ENCODE measurements at places on chromosomes 5 and 9.

DNA sequence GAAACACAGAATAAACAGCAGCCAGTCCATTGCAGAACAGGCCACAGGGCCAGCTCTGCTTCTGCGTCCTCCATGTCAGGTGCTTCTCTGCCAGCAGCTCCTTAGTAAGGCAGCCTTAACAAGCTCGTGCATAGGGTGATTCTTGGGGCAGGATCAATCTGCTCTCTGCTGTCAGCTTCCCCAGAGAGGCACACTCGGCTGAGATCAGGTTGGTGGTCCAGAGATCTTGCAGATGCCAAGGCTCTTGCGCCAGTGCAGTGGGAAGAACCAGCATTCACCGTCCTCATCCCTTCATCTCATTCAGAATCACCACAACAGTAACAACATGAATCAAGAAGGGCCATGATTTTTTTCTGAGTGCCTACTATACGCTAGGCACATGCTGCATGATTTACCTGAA lies 49.0 kb upstream of the ALDH1B1 start:
- DNase-seq = no peak

DNA sequence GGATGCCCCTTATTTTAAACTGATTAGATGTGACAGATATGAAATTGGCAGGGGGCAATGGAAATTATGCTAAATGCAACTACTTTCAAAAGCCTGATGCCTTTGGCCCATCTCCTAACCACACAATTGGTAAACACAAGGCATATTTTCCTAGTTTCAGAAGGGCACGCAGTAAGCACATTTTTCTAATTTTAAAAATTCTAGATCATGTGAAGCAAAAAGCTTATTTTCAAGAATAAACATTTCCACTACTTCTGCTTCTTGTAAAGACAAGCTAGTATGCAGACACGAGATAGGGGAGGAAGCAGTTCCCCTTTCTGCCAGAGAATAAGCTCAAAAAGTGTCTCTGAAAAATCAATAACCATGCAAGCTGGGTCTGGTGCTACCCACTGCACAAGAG lies 67.7 kb downstream of the ABCA1 start:
- no peak for DNase-seq

DNA sequence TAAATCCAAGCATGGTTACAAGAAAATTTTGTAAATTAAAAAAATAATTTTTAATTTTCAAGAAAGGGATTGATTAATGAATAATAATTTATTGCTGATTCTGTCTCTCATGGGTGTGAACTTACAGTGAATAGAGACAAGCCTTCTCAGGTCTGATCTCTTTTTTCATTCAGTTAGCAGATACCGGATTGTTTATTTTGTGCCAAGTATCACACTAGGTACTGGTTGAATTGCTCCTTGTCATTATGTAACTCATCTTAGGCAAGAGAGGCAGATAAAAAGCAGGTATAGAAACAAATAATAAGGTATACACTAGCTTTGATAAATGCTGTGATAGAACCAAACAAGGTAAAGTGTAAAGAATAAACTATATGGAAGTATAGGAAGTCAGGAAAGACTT lies 283.3 kb downstream of the PJA2 start:
- no peak for DNase-seq

DNA sequence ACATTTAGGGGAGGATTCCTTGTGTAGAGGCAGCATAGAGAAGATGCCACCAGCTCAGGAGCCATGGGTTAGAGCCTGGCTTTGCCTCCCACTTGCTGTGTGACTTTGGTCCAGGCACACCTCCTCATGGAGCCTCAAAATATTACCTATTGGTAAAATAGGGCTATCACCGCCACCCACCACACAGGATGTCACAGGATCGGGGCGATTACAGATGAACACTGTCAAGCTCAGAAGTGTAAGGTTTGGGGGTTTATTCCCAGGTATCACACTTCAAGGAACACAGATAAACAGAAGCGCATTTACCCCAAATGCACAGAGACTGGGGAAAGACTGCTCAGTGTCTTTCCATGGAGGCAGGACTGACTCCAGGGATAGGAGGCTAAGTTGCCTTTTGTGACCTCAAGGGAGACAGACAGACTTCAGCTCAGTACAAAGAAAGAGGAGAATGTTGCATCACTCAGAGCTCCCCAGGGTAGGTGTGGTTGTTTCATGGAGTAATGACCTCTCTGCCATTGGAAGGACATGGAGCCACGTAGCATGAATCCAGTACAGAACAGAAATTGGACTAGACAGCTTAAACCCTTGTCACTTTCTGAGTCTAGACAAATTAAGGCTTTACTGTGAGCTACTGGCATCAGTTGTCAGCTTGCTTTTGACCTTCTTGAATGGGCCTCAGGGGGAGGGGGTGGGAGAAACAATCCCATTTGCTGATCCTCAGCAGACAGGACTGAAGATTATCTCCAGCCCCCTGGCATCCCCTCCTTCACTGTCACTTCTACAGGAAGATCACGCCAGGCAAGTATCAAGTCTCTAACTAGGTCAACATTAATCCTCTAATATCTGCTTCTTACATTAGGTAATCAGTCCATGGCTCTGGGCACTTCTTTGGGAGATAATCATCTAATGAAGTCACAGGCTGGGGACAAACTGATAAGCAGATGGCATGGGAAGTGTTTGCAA lies 6.5 kb downstream of the TRAF1 start:
- DNase-seq = no peak

GRCh38 chr5:67475489-67475888 lies 278.9 kb upstream of the CD180 start:
- DNase-seq = no peak

GRCh38 chr5:171848486-171848885 lies 62.9 kb downstream of the SMIM23 start:
- no peak for DNase-seq

DNA sequence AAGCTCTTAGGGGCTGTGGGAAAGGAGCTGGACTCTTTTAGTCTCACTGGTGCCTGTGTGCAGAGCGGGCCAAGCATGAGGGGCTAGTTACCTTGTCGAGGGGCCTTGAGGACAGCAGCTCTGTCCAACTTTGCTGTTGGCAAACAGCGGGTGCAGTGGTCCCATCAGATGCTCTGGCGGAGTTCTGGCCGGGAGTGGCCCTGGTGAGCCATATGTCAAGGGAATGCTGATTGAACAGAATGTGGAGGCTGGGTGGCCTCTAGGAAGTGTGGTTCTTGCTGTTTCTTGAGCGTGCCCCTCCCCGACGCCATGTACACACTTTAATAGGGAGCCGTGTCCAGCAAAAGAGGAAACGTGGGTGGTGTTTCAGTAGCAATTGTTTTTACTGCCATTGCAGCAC lies 3.6 kb upstream of the ADAMTS2 start:
- no peak for DNase-seq
